ENCODE measurements at places on chromosomes 13 and 19.

DNA sequence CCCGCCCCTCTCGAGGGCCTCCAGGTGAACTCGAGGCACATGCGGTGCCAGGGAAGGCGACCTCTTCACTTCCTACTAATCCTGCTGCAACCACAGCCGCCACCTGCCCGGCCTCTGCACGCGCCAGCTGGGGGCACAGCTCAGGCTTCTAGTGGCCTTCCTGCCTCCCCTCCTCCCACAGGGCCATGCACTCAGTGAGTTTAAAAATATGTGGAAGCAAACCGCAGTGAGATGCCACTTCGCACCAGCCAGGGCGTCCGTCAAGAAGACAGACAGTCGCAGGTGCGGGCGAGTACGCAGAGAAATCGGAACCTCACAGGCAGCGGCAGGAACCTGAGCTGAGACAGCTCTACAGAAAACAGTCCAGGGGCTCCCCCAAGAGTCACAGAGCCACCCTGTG is 10.4 kb downstream of the LMNB2 start:
- no peak for DNase-seq

- no peak for DNase-seq
These were observed 119.2 kb downstream of the KLF5 start for GRCh38 chr13:73177916-73178565.

DNA sequence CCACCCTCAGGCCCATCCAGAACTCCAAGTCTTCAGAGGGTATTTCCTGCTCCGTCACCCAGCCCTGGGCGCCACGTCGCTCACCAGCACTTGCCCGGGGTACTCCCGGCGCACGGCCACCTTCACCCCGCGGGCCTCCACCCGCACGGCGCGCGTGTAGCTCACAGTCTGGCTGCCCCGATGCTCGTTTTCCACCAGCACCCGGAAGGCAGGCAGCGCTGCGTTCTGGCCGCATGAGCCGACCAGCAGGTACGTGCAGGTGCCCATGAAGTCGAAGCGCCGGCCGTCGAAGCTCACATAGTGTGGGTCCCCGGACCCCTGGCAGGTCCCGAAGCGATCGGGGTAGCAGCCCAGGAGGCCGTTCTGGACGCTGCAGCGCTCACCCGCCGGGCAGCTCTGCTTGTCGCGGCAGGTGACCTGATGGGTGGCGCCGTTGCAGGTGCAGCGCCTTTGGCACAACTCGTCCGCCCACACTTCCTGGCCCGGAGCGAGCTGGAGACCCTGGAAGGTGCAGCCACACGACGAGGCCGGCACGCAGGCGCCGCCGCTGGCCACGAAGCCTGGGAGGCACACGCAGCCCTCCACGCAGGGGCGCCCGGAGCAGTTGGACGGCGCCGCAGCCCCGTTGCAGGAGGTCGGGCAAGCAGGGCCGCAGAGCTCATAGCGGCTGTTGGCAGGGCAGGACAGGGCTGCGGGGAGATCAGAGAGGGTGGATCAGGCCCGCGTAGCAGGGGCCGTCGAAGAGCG is 19.2 kb downstream of the FCGBP start:
- DNase-seq: no peak

GRCh38 chr13:104954210-104954609 is 1581.3 kb downstream of the EFNB2 start:
- no peak for DNase-seq

DNA sequence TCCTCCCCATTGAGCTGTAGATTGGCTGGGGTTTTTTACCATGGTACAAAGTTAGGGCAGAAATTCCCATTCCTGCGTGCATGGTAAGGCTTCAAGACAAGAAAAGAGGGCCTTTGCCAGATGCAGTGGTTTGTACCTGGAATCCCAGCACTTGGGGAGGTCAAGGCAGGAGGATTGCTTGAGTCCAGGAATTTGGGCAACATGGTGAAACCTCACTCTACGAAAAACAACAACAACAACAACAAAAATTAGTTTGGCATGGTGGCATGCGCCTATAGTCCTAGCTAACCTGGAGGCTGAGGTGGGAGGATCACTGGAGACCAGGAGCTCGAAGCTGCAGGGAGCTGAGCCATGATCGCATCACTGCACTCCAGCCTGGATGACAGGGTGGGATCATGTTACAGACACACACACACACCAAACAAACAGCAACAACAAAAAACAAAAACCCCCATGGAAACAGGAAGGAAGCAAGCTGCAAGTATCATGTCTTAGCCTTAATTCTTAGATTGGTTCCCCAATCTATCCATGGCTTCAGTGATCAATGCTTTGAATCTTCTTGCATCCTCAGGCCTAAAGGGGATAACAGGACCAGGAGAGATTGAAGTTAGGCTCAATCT is 5.5 kb upstream of the WTIP start:
- DNase-seq: no peak

DNA sequence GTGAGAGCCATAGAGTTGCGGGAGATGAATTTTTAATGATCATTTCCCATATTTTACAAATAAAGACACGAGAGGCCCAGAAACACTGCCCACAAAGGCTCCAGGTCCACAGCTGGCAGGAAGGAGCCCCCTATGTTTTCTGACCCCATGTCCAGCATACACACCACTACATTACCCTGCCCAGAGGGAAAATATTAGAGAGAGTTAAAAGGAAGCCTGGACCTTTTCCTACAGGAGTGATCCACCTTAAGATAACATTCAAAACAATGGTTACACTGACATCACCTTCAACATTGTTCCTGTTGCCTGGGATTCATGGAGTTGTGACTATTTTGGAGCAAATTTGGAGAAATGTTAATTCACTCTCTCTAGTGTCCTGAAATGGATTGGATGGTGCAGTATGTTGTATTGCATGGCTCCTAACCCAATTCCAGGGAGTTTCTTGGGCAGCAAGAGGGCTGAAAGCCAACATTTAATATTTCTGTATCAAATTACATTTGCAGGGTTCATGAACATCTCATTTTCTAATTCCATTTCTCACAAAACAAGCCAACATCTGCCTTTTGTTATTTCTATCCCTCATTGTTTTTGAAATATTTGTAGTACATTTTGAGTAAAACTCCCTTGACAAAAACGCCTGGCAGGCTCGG is 172.5 kb downstream of the DLEU7 start:
- no peak for DNase-seq

DNA sequence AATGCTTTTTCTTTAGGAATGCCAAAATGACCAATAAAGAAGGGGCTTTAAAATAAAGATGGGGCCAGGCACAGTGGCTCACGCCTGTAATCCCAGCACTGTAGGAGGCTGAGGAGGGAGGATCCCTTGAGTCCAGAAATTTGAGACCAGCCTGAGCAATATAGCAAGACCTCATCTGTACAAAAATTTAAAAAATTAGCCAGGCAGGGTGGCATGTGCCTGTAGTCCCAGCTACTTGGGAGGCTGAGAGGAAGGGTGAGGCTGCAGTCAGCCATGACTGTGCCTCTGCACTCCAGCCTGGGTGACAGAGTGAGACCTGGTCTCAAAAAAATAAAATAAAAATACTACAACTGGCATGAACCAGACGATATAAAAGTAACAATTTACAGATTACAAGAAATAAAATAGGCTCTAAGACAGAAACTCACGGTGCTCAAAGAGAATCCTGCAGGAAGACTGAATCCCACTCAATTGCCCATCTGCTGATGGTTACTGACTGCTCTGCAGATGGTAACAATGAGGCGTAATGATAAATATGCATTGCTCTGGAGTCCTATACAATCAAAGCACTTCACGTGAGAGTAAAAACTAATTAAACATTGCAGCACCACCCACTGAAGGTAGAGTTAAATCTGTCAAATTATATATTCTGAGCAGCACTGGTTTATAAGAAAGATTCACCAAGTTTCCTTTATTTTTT is 93.2 kb downstream of the LHFPL6 start:
- no peak for DNase-seq

DNA sequence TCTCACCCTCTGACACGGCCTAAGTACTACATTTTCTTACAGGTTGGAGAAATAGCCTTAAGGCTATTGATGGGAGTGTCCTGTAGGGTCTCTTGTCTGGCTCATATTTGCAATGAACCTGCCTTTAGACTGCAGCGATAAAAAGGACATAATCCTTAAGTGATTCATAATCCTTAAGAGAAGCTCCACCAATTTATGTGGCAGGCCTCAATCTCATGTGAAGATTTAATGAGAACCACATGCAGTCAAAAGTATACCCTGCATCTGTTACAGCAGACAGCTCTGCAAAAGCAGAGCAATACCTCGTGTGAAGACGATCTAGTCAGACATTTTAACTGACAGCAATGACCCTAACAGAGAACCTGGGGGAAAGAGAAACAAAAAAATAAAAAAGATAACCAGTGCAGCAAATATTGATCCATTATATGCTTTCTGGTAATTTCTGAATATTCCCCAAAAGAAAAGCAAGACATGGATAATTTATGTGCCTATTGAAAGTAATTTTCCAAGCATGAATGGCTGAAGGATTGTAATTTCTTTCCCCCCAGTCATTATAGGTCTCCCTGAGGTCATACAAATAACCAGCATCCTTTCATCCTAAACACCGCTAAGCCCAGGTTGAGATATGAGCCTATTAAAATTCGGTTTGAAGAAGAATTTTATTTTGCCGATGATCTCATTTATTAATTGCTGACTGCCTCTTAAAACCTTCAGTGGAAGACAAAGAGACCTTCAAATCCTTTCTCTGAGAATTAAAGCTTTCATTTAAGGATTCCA is 321.8 kb upstream of the NBEA start:
- no peak for DNase-seq

DNA sequence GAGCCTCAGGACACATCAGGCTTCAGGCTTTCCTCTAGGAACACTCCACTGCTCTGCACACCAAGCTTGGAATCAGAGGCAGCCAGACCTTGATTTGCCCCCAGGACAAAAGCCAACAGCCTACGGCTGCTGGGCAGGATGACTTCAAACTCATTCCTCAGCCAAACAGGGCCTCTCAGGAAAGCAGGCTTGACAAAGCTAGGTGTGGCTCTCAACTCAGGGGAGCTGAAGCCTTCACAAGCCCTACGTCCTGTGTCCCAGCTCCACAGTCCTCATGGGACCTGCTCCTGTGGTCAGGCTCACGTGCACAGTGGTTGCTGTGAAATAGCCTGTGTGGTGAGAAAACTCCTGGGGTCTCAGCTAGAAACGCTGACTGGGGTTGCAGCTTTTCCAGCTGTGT is 398.9 kb upstream of the ZNF507 start:
- no peak for DNase-seq

GRCh38 chr13:31056644-31057271 is 104.9 kb downstream of the HSPH1 start:
- no peak for DNase-seq

DNA sequence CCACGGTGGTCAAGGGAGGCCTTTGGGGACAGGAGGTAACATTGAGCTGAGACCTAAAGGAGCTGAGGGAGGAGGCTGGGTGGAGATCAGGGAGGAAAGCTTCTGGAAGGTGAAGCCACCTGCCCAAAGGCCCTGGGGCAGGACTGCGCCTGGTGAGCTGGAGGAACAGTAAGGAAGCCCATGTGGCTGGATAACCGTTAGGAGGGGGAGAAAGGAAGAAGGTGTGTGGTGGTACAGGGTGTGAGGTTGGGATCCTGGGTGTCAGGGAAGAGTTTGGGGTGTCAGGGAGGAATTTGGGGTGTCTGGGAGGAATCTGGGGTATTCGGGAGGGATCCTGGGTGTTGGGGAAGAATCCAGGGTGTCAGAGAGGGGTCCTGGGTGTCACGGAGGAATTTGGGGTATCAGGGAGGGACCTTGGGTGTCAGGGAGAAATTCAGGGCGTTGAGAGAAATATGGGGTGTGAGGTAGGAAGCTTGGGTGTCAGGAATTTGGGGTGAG is 695 bp downstream of the TICAM1 start:
- DNase-seq: no peak

DNA sequence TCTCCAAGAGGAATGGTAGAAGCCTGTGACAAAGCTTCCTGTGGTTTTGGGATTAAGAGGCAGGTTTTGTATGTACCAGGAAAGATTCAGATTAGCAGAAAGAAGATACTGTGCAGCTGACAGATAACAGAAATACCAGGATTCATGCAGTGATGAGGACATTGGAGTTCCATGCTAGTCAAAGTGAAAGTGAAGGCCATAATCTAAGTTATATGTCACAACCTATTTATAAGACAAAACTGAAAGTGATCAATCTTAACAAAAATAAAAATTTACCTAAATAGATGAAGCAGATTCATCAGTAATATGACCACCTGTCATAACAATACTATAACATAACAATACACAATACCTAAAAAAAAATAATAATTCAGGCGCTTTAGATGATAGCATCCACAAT is 1305.2 kb upstream of the PCDH9 start:
- DNase-seq: no peak

DNA sequence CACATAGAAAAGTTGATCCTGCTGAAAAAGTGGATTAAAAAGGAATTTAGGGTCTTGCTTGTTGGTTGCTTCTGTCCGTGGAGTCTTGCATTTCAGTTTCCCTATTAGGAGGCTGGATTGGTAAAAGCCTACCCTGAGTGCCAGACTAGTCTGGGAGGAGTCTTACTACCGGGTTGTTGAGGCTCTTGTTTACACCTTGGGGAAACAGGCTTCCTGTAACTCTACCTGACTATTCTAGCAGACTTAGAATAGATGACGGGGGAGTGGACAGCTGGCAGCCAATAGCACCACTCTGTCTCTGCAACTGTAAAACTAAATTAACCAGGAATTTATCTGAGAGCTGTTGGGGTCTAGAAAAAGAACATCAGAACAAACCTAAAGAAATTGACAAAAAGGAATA is 11.3 kb upstream of the MPHOSPH8 start:
- DNase-seq: no peak

DNA sequence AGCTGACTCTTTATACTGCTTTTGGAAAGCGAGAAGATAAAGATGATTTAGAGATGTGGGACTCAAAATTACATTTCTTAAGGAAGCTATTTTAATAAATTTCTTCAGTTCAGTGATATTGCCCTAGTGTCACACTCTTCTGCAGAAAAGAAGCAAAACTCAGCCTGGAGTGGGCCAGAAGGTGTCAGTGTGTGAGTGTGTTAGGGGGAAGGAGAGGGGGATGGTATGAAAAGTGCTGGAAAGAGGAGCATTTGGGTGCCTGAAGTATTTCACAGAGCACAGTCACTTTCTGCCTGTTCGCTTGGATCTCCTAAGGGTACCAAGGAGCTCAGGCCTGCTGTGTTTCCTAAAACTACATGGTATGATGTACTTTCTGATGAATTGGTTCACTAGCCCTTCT is 84.5 kb upstream of the FRY start:
- DNase-seq: no peak

DNA sequence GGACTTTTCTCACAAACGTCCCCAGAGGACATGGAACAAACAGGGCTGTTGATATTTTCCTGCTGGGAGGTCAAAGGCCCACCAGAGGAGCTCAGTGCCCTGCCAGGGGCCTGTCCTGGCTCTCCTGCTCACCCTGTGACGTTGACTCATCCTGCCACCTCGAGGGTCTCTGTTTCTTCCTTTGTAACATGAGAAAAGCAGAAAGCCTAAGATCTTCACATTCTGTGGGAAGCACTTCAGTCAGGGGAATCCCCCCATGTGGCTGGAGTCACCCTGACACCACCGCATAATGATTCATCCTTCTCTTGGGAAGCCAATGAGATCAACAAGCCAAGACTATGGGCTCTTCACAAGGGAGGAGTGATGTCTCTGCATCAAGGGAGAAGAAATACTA is 147.9 kb downstream of the KATNAL1 start:
- no peak for DNase-seq

GRCh38 chr13:98262292-98262691 is 85.2 kb upstream of the RNF113B start:
- no peak for DNase-seq

Data from H1 (cell line).